ENCODE measurements at places on chromosomes 6 and 20.

DNA sequence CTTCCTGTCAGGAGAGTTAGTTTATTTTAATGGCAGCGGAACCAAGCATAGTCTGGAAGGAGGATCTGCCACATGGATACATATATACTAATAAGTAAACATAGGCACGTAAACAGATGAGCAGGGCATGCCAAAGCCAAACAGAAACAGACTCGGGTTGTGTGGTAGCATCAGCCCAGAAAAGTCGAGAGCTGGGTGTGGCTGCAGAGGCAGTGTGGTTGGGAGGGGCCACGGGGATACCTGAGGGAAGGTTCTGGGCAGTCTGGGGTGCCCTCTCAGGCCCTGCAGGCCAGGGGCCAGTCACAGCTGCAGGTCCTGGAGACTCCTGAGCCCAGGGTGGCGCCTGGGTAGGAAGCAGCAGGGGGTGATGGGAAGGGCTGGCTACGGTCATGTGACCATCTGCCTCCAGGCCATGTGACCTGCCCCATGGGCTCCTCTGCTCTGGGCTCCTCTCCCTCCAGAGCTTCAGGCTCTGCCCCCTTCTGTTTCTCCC is 42.8 kb upstream of the MRPS10 start:
- peak; percentile 73 for DNase-seq

GRCh38 chr20:17666481-17666880 is 15.6 kb downstream of the RRBP1 start:
- DNase-seq = no peak

- DNase-seq = no peak
These were observed 347.1 kb upstream of the MANEA start for GRCh38 chr6:95230071-95230740.

GRCh38 chr6:145428706-145429105 is 306.6 kb downstream of the EPM2A start:
- peak; percentile 38 for DNase-seq

DNA sequence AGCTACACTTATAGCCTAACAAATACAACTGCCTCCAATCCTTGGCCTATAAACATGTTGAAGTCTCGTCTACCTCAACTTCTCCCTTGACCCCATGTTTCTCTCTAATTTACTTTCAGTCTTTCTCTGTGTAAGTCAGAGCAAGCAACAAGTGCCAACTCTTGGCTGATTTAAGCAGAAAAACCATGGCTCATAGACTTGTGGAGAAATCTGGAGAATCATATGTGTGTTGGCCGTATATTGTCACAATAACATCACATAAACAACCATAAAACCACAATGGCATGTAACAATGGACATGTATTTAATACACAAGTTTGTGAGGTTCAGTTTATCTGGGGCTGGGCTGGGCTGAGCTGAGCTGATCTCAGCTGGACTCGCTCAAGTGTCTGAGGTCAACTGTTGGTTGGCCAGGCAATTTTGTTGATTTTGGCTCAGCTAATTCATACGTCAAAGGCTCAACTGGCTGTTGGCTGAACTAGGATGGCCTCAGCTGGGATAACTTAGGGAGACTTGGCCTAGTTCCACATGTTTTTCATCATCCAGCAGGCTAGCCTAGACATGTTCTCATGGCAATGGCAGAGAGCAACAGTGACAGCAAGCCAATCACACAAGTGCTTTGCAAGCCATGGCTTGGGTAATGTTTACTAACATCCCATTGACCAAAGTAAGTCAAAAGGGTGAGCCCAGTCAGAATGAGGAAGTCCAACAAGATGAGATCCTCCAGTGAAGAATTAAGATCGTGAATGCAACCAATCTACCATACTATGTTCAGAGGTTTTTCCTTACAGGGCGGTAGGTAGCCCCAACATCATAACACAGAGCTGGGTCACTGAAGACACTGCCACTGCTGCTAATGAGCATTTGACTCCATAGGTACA is 12.9 kb upstream of the TBC1D22B start:
- peak; percentile 43 for DNase-seq

DNA sequence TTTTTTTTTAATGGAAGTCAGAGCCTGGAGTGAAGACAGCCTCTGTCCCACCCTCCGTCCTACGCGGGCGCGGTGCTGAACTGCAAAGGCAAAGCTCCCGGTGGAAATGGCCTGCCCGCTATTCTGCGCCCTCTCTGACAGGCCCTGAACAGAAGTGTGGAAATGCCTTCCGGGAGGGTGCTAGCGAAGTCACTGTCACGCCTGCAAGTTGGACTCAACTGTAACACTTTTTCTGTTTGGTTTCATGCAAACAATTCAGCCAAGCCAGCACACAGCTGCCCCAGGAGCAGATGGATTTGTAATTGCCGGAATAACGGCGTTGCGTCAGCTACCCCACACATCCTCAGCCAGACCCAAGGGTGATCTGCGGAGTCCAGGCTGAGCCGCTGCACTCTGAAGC is 107.6 kb downstream of the PSMB1 start:
- DNase-seq = peak; percentile 54

GRCh38 chr20:63230800-63231268 is 4.9 kb upstream of the BIRC7 start:
- peak; percentile 90 for DNase-seq

- DNase-seq = peak; percentile 89
These were observed 1.4 kb downstream of the GFOD1 start for GRCh38 chr6:13485923-13486562.

GRCh38 chr6:134626086-134626485 is 308.2 kb upstream of the SGK1 start:
- no peak for DNase-seq

DNA sequence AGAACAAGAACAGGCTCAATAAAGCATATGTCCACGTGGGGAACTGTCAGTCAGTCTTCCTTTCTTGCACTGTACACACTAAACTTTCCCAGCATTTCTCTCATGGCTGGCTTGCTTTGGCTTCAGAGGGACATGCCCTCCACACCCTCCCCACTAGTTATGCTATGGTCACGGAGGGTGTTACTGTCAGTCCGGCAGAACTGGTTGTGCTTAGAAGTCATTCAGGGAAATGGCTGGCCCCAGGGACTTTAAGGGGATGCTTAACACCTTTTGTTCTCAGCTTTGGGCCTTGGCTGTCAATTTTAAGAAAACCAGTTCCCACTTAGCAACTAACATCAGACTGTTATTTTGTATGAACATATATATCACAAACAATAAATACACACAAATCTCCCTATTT is 55.1 kb downstream of the ELOVL5 start:
- DNase-seq = no peak

- DNase-seq = no peak
These were observed 4.6 kb downstream of the IP6K3 start for GRCh38 chr6:33742092-33742491.

DNA sequence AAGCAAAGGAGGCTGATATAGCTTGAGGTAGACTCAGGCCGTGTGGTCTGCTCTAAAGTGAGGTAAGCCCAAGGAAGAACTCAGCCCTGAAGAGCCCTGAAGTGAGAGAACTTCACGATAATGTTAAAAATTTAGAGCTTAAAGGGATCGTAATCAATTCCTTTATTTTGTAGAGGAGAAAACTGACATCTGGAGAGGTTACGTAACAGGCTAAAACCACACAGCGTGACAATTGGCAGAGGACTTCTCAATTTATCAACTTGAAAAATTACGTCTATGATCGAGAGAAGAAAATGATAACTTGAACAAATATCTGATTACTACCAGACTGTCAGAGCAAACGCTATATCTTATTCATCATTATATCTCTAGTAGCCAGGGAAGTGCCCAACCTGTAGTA is 121.8 kb upstream of the FOXO3 start:
- DNase-seq = no peak

- DNase-seq = no peak
These were observed 21.5 kb upstream of the HELZ2 start for GRCh38 chr20:63595416-63596127.

DNA sequence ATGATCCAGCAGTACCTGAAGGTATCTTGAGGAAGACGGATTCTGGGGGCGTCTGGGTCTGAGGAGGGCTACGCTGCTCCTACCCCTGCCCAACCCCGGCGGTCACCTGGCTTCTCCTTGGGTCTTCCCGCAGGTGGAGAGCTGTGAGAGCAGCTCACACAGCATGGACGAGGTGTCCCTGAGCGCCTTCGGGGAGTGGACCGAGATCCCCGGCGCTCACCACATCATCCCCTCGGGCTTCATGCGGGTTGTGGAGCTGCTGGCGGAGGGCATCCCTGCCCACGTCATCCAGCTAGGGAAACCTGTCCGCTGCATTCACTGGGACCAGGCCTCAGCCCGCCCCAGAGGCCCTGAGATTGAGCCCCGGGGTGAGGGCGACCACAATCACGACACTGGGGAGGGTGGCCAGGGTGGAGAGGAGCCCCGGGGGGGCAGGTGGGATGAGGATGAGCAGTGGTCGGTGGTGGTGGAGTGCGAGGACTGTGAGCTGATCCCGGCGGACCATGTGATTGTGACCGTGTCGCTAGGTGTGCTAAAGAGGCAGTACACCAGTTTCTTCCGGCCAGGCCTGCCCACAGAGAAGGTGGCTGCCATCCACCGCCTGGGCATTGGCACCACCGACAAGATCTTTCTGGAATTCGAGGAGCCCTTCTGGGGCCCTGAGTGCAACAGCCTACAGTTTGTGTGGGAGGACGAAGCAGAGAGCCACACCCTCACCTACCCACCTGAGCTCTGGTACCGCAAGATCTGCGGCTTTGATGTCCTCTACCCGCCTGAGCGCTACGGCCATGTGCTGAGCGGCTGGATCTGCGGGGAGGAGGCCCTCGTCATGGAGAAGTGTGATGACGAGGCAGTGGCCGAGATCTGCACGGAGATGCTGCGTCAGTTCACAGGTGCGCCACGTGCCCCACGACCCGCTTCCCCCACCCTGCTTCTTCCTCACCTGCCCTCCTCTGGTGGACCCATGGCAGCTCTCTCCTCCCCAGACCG is 166.9 kb upstream of the RNF24 start:
- peak; percentile 37 for DNase-seq

DNA sequence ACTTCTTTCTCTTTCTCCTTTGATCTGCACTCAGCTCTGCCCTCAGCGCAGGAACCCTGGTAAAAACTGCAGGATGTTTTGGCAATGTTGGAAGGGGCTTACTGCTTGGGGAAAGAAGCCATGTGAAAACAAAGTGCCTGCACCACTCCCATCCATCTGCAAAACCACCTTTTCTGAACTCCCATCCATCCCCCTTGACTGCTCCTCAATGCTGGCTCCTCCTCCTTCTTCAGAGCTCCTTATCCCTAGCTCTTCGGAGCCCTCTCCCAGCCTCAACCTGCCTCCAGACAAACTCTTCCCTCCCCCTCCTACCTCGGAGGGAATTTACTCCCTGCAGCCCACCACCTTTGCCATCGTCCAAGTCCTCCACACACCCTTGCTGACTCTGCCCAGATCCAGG is 4.2 kb upstream of the ZBTB12 start:
- no peak for DNase-seq

DNA sequence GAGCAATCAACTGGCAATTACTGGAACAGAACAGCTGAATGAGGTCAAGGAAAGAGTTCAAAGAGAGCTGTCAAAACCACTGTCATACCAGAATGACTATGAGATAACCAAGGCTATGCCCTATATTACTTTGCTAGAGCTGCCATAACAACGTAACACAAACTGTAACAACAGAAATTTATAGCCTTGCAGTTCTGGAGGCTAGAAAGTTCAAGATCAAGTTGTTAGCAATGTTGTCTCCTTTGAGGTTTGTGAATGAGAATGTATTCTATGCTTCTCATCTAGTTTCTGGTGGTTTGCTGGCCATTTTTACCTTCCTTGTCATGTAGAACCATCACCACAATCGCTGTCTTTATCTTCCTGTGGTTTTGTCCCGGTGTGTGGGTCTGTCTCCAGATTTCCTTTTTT is 1323.0 kb upstream of the GJE1 start:
- DNase-seq = peak; percentile 17

GRCh38 chr6:55003719-55004430 is 157.3 kb downstream of the FAM83B start:
- no peak for DNase-seq

- DNase-seq = no peak
These were observed 157.3 kb downstream of the TBXT start for GRCh38 chr6:166010136-166010960.

DNA sequence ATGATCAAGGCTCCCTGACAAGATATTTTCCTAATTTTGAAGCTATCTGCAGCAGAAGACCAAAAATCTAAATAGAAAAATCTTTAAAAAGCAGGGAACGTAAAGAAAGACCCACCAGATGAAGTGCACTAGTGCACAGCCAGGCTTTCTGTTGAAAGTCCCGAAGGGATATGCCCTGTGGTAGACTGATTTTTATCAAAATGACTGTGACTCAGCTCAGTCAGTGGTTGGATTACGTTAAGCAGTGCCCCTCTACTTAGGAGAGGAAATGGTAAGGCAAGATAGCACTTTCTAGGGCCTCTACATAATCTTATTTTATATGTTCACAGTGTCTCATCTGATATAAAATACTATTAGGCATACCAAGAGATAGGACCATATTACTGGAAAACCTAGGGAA is 123.4 kb upstream of the RAB32 start:
- no peak for DNase-seq

GRCh38 chr6:123777563-123777962 is 26.1 kb upstream of the NKAIN2 start:
- DNase-seq = no peak

- peak; percentile 63 for DNase-seq
These were observed 51.5 kb upstream of the MTHFD1L start for GRCh38 chr6:150813993-150814359.

- DNase-seq = no peak
These were observed 191.4 kb downstream of the ADGRB3 start for GRCh38 chr6:68826501-68826900.

DNA sequence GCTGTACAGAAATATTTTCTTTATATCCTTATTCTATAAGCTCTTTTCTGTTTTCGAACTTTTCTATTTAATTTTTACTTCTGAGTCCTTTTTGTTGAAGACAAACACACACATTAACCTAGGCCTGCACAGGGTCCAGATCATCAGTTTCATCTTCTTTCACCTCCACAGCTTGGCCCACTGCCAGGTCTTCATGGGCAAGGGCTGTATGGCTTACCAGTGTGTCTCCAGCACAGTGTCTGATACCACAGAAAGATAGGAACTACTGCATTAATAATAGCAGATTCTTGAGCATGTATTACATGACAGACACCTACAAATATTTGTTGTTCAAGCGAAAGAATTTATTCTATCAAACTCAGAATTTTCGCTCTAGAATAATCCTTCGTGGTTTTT is 24.4 kb downstream of the QKI start:
- DNase-seq = no peak

GRCh38 chr6:90478278-90478677 is 108.6 kb downstream of the MAP3K7 start:
- no peak for DNase-seq

- DNase-seq = no peak
These were observed 3.9 kb upstream of the CNPY3 start for GRCh38 chr6:42925248-42925857.
